ENCODE measurements at places on chromosomes 11 and 22.

DNA sequence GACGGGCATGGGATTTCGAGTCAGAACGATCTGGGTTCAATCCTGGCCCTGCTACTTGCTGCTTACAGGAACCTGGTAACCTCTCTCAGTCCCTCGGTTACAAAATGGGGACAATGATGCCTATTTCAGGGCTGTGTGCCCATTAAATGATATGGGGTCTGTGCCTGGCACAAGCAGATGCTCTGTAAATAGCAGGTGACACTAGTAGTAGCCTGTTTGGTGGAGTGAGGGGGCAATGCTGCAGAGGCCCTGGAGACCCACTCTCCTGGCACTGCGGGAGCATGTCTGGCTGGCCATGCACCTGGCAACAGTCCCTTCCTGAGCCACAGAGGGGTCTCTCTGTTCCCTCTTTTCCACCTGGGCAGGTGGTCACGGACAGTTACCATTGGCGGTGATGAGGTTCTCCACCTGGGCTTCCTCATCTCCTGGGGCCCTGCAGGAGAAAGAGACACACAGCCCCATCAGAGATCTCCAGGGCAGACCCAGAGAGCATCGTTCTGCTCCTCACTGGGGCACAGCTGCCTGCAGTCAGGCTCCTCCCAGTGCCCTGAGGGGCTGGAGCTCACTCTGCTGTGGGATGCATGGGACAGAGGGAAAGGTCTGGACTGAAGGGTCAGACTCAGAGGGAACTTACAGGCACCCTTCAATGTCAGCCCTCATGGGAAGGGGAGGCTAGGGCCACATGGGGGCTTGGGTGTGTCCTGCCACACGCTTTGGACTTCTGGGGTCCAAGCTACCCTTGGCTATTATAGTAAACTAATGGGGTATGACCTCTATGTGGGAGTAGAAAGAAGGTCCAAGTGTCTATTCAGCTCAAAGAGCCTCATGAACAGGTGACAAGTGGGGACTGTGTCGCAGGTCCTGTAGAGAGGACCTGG lies 15.6 kb upstream of the FXYD2 start:
- DNase-seq = no peak

- DNase-seq = no peak
Observed at GRCh38 chr11:34794696-34795095, 121.5 kb downstream of the APIP start.

GRCh38 chr22:45518136-45518535 lies 15.5 kb downstream of the FBLN1 start:
- DNase-seq = no peak

DNA sequence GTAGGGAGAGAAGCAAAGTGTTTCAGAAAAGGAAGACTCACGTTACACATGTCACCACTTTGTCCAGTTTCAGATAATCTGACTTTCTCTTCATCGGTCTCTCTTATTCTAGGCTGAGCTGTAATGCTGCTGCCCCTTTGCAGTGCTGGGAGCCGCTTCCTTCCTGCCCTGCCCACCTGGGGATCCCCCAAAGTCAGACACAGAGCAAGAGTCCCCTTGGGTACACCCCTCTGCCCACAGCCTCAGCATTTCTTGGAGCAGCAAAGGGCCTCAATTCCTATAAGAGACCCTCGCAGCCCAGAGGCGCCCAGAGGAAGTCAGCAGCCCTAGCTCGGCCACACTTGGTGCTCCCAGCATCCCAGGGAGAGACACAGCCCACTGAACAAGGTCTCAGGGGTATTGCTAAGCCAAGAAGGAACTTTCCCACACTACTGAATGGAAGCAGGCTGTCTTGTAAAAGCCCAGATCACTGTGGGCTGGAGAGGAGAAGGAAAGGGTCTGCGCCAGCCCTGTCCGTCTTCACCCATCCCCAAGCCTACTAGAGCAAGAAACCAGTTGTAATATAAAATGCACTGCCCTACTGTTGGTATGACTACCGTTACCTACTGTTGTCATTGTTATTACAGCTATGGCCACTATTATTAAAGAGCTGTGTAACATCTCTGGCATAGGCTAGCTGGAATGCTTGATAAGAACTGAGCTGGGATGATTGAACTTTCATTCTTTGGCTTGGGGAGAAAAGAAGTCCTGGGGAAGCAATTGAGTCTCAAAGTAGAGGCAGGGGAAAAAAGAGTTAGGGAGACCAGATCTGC lies 31.2 kb upstream of the SMIM35 start:
- no peak for DNase-seq

DNA sequence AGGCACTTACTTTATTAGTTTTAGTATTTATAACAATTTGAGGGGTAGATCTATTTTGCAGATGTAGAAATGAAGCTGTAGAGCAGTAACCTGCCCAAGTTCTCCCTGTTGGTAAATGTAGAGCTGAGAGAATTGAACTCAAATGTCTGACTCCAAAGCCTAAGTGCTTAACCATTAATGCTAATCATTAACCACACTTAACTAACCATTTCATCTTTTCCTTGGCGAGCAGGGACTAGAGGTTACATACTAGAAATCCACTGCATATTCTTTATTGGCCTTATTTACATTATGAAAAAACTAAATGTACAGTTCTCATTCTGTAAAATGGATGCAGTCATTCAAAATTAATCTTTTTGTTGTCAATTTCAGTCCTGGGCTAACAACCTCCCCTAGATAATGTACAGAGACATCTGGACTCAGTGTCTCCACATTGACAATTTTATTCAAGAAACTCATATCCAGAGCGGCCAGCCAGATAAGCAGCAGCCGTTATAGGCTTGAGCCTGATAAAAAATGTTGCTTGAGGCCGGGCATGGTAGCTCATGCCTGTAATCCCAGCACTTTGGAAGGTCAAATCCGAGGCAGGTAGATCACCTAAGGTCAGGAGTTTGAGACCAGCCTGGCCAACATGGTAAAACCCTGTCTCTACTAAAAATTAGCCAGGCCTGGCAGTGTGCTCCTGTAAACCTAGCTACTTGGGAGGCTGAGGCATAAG lies 76.7 kb upstream of the PICALM start:
- no peak for DNase-seq

GRCh38 chr11:10669258-10670033 lies 24.1 kb downstream of the IRAG1 start:
- DNase-seq = no peak

Measured in iPS-NIHi11 (cell line).